Myocyte (in vitro differentiated cells): ENCODE measurements at places on chromosomes 1 and 21. TPM values are rescaled to one million over a fixed set of nuclear protein-coding genes. Genes with fewer than 3 reads are reported as not detected.

GRCh38 chr1:18703041-18703621 is 72.5 kb downstream of the PAX7 start:
- DNase-seq = no peak

GRCh38 chr1:58586271-58586670 is 9.2 kb upstream of the TACSTD2 start:
- DNase-seq = peak; percentile 94

GRCh38 chr1:201356701-201357100 is 20.8 kb downstream of the TNNT2 start:
- DNase-seq = peak; percentile 69

DNA sequence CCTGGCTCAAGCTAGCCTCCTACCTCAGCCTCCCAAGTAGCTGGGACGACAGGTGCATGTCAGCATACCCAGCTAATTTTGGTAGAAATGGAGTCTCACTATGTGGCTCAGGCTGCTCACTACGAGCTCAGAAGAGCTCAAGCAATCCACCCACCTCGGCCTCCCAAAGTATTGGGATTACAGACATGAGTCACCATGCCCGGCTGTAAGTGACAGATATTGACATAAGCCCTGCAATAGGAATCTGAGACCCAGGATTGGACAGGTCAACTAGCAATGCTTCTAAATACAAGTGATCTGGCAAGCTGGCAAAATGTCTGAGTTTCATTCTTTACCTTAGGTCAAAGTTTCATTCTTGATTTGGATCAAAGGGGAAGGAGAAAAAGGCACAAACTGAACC is 40.5 kb upstream of the H6PD start:
- DNase-seq = no peak

DNA sequence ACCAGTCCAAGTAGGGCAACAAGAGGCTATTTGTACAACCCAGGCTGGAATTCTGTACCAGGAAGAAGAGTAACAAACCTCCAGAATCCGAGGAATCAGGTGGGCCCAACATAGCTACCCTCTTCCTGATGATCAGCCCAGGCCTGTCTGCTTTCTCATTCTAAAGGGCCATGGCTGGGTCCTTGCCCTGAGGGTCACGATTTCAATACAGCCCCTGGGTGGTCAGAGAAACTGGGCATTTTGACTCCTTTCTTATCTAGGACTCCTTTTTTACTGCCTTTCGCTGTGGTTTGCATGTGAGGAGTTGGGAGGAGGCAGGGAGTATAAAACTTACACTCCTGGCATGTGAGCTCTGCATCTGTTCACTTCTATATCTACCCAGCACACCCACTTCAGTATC is 164.9 kb upstream of the COA6 start:
- no peak for DNase-seq

GRCh38 chr1:159229896-159230295 is 25.2 kb downstream of the ACKR1 start:
- no peak for DNase-seq

DNA sequence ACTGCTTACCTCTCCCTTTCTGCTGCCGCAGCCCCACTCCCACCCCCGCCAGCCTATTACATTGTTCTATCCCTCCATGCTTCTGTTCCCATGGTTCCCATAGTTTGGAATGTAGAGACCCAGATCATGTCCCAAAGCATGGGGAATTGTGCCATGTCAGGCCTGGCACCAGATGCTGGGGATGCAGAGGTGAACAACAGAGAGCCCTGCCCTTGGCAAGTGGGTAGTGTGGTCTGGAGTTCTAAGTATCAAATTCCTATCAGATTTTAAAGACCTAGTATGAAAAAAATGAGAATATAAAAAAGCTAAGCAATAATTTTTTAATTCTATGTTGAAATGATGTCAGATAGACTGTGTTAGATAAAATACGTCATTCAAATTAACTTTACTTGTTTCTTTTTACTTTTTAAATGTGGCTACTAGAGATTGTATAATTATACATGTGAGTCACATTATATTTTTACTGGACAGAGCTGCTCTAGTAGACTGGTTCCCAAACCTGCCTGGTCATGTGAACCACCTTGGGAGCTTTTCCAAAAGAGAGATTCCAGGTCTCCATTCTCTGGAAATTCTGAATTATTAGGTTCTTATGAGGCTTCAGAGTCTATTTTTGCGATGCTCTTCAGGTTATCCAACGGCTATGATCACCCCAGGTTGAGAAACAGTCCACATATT is 113.0 kb upstream of the DAB1 start:
- no peak for DNase-seq

Gene CFAP45
- not detected in 2 replicates for total RNA-seq
